ENCODE measurements at places on chromosomes 3 and 15.

DNA sequence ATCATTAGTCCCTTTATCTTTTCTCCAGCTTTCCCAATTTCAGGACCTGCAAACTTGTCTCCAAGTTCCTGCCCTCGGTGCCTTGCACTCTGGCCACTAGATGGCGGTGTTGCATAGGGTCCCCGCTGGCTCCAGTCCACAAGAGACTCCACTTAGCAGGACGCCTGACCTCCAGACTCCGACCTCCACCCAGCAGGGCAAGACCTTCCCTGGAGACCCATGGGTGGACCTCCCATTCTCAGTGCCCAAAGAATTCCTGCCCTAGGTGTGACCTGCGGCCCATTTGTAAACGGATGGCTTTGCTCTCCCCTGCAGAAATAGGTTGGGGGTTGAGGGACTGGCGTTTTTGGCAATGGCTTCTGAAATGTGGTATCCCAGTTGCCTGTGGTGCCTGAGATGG, 82.6 kb downstream of the LSM3 start:
- peak; percentile 89 for DNase-seq

DNA sequence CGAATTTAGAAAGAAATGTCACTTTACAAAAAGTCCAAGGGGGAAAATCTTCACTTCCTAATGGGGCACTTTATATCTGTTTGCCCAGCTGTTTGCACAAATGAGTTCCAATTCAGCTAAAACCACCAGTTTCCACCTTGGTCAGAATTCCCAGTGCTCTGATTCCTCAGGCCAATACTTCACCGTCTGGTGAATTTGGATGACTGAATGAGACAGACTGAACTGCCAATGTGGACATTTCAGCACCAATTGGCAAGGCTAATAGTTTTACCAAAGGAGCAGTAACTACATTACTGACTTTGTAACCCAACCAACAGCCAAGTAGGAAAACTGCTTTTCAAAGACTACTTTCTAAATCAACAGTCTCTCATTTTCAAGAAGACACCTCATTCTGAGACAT, 51.8 kb downstream of the ABI3BP start:
- DNase-seq, result no peak

DNA sequence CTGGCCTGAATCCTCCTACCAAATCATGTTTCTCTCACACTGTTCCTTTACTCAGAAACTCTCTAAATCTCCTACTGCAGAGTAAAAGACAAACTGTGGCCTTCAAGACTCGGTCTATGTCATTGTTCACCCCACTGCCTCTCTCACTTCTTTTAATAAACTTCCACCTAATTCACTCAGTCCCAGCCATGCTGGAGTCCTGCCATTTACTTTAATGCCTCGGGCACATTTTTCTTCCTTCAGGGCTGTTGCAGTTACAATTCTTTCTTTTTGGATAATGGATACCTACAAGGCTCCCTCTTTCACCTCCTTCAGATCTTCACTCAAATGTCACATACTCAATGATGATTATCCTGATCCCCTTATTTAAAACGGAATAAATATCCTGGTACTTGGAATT, 955.6 kb downstream of the ROBO1 start:
- no peak for DNase-seq

DNA sequence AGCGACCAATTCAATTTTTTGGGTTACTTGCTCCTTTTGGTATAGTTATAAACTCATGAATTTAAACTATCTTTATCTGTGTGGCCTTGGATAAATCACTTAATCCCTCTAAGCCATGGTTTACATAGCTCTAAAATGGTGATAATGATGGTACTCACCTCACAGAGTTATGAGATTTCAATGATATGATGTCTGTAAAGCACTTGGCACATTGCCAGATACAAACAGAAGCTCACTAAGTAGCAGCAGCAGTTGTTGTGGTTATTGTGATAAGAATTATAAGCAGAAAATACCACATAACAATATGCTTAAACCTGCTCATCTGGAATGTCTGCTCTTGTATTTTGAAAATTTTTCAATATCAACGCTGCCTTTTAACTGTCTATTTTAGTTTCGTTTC, 185.1 kb upstream of the SNTN start:
- DNase-seq, result no peak

- no peak for DNase-seq
Measured at GRCh38 chr3:190673148-190673547, 159.3 kb downstream of the IL1RAP start.

DNA sequence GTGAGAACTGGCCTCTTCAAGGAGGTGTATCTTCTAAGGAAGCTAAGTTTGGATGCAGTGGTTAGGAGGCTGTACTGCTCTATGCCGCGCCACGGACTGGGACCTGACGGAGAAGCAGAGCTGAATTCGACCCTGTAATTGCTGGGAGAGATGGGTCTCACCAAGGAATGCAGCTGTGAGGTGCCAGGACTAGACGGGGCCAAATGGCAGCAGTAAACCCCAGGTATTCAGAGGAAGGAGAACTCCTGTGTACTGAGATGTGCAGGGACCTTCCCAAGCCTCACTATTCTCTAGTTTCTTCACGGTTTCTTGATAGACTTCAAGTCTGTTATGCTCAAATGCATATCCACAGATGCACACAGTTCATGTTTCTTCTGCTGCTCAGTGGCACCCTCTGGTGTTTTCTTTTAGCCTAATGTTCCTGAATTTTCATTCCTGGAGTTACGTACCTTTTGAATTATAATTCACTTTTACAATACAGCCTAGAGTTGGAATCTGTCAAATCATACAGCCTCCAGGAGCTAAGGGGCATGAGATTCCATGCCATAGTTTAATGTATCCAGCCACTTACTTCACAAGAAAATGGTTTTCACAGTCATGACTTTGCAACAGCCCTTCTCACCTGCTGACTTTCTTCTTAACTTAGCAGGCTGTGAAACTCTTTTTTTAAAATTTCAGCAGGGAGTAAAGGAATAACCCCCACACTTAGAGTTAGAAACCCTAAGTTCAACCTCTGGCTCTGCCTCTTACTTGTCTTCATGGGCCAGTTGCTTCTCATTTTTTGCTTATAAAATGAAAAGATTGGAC, 61.8 kb downstream of the GLDN start:
- no peak for DNase-seq

DNA sequence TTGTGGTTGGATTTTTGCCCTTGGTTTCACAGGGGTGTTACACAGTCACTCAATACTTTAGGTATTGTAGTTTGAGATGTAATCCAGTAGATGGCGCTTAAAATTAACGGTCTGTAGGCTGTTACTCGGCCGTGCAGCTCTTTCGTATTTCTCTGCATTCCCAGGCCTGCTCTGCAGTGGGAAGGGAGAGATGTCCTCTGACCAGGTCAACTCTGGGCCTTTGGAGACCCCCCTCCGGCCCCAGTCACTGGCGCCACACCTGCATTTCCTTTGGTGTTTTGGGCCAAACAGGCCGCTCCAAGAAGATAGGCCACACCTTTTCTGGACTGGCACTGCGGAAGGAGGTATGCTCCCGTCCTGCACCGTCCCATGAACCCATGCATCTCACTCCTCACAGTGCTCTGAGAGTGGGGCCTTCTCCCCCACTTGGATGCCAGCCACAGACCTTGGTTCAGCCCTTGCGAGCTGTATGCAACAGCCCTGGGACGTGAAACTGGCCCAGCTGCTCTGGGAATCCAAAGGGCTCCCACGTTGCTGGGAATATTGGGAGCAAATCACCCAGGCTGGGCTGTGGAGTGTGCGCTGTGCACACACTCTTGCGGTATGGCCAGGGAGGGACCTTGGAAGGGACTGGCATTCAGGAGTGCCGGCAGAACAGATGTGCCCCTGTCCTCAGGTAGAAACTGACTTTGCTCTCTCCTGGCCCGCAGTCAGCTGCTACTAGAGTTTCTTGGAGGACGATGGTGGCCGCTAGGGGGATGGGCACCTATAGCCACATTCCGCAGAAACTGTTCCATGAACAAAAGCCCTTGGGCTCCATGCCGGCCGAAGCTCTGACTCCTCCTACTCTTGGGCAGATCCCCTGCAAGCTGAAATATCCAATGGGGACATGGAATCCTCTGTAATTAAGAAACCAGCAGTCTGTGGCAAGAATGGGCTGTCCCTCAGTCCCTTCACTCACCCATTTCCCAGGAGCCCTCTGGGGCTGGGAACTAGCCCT, 410.5 kb upstream of the CADM2 start:
- peak; percentile 44 for DNase-seq

- DNase-seq, result no peak
Measured at GRCh38 chr3:185582236-185582635, 3.9 kb upstream of the SENP2 start.

DNA sequence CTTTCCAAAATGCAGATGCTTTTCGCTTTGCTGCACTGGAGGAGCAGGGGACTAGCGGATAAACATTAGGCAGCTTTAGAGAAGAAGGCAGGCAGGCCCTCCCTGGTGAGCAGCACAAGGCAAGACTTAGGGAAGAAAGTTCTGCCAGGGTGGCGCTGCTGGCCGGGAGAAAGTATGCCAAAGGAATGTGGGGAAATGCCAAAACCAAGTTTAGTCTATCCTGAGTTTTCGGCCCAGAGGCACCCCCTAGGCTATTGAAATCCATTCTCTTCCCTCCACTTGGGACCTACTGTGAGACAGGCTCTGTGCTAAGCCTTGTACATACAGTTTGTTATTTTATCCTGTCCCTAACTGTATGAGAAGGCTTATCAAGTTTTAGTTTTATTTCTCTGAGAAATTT, 9.2 kb downstream of the SHC4 start:
- DNase-seq, result peak; percentile 44

- DNase-seq, result no peak
Measured at GRCh38 chr3:151412989-151413388, 28.4 kb upstream of the P2RY12 start.

- DNase-seq, result no peak
Measured at GRCh38 chr3:5212628-5213573, 25.4 kb downstream of the EDEM1 start.
